ENCODE measurements at places on chromosomes 13 and 19.

- no peak for DNase-seq
Observed at GRCh38 chr13:108315273-108315672, 45.8 kb downstream of the TNFSF13B start.

- no peak for DNase-seq
Observed at GRCh38 chr19:15379999-15380647, 536 bp upstream of the AKAP8 start.

DNA sequence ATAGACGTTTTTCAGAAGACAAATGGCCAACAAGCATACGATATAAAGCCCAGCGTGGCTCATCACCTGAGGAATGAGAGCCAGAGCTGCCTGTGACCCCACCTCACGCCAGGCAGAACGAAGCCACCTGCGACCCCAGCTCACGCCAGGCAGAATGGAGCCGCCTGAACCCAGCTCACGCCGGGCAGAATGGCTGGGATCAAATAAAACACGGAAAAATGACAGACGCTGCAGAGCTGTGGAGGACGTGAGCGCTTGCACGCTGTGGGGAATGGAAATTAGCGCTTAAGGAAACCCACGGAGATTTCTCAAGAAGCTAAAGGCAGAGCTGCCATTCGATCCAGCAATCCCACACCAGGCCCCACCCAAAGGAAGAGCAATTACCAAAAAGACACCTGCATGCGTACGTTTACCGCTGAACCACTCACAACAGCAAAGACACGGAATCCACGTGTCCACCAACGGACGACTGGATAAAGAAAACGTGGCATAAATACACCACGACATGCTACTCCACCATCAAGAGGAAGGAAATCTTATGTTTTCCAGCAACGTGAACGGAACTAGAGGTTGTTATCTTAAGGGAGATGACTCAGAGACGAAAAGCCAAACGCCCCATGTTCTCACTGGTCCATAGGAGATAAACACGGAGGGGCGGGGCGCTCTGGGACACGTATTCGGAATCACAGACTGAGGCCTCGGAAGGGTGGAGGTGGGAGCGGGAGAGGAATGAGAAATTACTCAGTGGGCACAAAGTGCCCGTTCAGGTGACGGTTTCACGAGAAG is 30.7 kb upstream of the C13orf46 start:
- no peak for DNase-seq

- DNase-seq, result no peak
Observed at GRCh38 chr19:56253737-56254136, 18.8 kb upstream of the EDDM13 start.

GRCh38 chr19:29779921-29780320 is 31.9 kb upstream of the CCNE1 start:
- DNase-seq, result no peak

- DNase-seq, result no peak
Observed at GRCh38 chr19:10374931-10375330, 5.4 kb downstream of the TYK2 start.

DNA sequence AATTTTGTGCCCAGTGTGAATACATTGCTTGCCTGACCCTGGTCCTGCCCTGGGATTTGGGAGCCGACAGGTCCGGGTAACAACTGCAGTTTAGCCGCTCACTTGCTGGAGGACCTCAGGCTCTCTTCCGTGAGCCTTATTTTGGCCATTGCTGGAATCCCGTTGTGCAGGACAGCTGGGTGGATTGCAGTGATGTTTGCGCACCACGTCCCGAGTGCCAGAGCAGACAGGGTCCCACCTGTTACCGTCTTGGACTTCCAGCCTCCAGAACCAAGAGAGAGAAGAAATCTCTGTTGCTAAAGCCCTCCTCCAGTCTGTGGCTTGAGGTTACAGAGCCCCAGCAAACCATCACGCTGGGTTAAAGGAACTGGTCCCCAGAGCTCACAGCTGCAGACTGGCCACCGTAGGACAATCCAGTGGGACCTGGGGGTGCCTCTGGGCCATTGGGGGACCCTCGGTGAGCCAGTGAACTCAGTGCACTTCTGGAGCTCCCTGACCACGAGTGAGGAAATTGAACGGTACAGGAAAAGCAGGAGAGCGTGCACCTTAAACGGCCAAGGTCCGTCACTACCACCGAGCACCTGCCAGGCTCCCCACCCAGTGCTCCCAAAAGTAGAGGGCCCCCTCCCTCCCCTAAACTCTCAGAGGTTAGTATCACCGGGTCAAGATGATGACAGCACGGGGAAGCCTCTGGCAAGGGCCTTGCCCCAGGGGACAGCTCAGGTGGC is 92.9 kb downstream of the GNG7 start:
- no peak for DNase-seq

GRCh38 chr19:52621376-52621775 is 16.8 kb downstream of the ZNF83 start:
- no peak for DNase-seq
